Mesenchymal stem cell (in vitro differentiated cells and primary cell): ENCODE measurements at places on chromosomes 16 and 17.

- peak within 1 kb of the TSS; percentile 94 for H3K27ac ChIP-seq
- H3K27me3 ChIP-seq, result peaks cover 6% of the 10 kb centered on the region
- no peaks in the 10 kb centered on the region for H3K36me3 ChIP-seq
These were observed at the start of gene KIFC3 for GRCh38 chr16:57802341-57803133. TSS of gene KIFC3 (minus strand) at chr16:57802491. CDS start at chr16:57798243, 4,248 bp downstream.

DNA sequence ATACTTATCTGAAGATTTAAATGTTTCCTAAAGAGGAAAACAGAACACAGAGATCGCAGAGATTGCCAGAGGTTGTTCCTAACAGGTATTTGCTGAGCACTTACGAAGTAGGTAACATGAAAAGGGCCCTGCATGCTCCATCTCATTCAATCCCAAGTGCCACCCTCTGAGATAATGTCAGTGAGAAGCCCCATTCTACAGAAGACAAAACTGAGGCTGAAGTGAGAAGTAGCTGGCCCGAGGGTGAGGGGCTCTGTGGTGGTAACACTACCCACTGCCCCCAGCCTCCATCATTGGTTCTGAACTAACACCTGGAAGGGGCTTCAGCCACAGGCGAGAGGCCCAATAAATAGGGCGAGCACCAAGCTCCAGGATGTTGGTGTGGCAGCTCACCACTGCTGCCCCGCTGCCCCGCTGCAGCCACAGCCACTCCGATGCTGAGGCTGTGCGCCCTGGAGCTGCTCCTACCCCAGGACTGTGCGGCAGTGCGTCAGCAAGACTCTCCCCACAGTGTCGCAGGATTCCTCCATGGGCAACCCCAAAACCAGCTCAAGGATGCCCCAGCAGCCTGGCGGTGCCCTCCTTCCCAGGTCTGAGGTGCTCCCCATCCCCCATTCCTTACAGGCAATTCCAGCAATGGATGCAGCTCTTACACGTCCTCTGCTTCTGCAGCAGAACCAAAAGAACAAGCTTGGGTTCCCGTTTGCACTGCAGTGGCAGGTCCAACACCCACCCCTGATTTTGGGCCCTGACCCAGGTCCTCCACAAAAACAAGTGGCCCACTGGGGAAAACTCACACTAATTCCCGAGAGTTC is 10.3 kb downstream of the FLCN start:
- H3K36me3 ChIP-seq, result peaks cover 98% of the 10 kb centered on the region
- H3K4me3 ChIP-seq, result no peak overlapping the region
- H3K4me1 ChIP-seq, result peaks cover 8% of the 10 kb centered on the region
- no peaks in the 10 kb centered on the region for H3K27me3 ChIP-seq
- DNase-seq, result no peak
- H3K27ac ChIP-seq, result no peak overlapping the region

GRCh38 chr17:10192972-10193371 is 5.4 kb downstream of the GAS7 start:
- no peaks in the 10 kb centered on the region for H3K27me3 ChIP-seq
- H3K36me3 ChIP-seq, result no peaks in the 10 kb centered on the region
- H3K27ac ChIP-seq, result no peak overlapping the region
- peaks cover 6% of the 10 kb centered on the region for H3K4me1 ChIP-seq

GRCh38 chr17:31724619-31725018 is 134.4 kb downstream of the COPRS start:
- no peaks in the 10 kb centered on the region for H3K27me3 ChIP-seq
- H3K36me3 ChIP-seq, result no peaks in the 10 kb centered on the region
- no peak overlapping the region for H3K27ac ChIP-seq
- DNase-seq, result peak; percentile 93
- peaks cover 20% of the 10 kb centered on the region for H3K4me1 ChIP-seq

GRCh38 chr16:11112723-11113348 is 143.2 kb downstream of the SOCS1 start:
- H3K27me3 ChIP-seq, result no peaks in the 10 kb centered on the region
- H3K4me1 ChIP-seq, result peaks cover 19% of the 10 kb centered on the region
- no peak overlapping the region for H3K27ac ChIP-seq
- no peak for DNase-seq
